ENCODE measurements at places on chromosomes 12 and 14.

GRCh38 chr12:50569321-50569720 is 64.5 kb downstream of the DIP2B start:
- no peak for DNase-seq

GRCh38 chr12:115450710-115451109 is 766.7 kb upstream of the TBX3 start:
- DNase-seq: no peak

GRCh38 chr12:75483431-75483830 is 2.9 kb downstream of the GLIPR1 start:
- no peak for DNase-seq

GRCh38 chr12:3456809-3457208 is 34.2 kb upstream of the PRMT8 start:
- DNase-seq: no peak

GRCh38 chr12:68573406-68573805 is 37.3 kb upstream of the RAP1B start:
- DNase-seq: no peak

- DNase-seq: no peak
These were observed 44.7 kb upstream of the USP15 start for GRCh38 chr12:62215506-62215905.

- no peak for DNase-seq
These were observed 7.2 kb upstream of the DICER1 start for GRCh38 chr14:95164506-95164905.

- DNase-seq: no peak
These were observed 187.9 kb upstream of the STXBP6 start for GRCh38 chr14:25237845-25238244.

GRCh38 chr14:91885113-91885712 is 17.9 kb upstream of the TC2N start:
- DNase-seq: no peak

DNA sequence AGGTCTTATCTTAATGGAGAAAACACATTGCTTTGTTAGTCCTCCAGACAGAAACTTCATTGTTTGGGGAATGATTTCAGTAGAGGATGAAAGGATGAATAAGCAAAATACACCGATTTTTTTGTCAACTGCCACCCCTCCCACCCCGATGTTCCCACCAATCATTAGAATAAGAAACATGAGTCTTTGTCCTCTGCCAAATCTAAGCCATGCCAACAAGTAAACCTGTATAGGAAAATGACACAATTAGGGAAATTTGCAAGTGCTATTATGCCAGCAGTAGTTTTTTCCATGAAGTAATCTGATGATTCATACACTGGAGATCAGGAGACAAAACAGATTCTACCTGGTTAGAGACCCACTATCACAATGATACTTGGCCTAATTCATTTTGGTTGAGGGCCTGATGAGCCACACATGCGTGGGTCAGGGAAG is 35.9 kb downstream of the FLRT2 start:
- no peak for DNase-seq

GRCh38 chr12:109476807-109477184 is 304 bp downstream of the KCTD10 start:
- no peak for DNase-seq

GRCh38 chr12:117830471-117830870 is 138.3 kb downstream of the KSR2 start:
- DNase-seq: no peak

- no peak for DNase-seq
These were observed 31.1 kb downstream of the ATF7 start for GRCh38 chr12:53594897-53595615.

GRCh38 chr12:41051954-41052353 is 136.2 kb upstream of the PDZRN4 start:
- DNase-seq: no peak

DNA sequence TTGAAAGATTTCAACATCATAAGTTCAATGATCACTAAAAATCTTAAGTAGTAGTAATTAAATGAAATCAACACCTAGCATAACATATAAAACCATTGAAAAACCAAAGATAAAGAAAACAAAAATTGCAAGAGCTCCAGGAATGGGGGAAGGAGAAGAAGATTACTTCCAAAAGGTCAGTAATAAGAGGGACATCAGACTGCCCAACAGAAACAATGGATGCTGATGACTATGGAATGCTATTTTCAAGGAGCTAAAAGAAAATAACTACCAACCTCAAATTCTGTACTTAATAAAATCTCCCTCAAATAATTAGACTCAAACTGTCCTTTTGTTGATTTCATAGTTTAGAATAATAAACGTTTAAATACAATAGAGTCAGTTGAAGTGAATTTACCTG is 314.5 kb upstream of the LMO3 start:
- no peak for DNase-seq

- no peak for DNase-seq
These were observed 125.2 kb downstream of the ZNF664 start for GRCh38 chr12:124098101-124098757.

DNA sequence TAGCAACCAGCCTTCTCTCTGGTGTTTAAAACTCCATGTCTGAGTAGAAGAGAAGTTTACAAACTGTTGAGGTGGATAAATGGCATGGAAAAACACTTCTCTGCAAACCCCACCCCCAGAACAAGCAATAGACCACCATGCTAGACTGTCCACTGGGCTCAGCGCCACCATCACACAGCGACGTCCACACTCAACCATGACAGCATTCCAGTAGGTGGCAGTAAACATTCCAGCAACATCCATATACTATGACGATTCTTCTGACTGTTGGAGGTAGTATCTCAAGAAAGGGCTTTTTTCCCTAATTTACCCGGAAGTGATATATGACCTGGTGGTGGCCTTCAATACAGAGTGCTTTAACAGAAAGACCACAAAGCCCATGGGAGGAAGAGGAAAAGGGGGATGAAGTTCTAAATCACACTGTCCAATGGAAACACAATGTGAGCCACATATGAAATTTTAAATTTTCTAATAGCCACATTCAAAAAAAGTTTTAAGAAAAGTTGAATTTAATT is 152.2 kb downstream of the SLC15A4 start:
- no peak for DNase-seq

DNA sequence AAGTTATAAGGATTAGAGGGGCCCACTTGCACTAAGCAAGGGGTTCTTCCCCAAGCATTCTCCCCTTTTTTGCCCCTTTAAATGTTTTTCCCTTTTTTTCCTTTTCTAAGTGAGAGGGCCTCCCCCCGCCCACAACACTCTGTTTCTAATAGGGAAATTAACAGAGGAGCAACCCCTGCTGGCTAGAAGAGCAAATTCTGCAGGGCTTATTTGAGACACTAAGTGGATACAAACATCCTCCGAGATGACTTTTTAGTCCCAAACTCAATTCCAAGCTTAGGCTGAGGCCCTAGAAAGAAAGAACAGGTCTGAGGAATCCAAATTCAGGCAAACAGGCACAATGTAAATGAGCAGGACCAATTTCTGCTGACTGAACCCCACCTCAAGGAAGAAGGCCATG is 138.9 kb downstream of the GPR65 start:
- no peak for DNase-seq

DNA sequence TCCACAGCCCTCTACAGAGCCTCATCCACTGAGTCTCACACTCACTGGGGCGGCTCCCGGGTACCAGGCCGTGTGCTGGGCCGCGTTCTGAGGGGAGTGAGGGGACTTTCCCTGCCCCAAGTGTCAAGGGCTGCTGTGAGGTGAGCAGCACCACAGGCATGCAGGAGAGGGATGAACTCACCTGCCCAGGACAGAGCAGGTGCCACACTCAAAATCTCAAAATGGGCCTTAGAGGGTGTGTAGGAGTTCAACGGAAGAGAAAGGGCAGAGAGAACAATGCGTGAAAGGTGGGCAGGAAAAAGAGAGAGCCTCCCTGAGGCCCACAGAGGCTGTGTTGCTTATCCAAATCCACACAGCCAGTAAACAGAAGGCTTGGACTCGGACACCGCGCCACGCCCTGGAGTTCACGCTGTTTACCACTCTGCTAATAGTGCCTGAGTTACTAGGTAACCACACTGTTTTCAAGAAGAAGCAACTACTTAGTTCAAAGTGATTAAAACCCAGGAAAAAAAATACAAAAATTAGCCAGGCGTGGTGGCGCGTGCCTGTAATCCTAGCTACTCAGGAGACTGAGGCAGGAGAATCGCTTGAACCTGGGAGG is 32.7 kb downstream of the TSPAN11 start:
- DNase-seq: no peak

GRCh38 chr14:99615497-99616157 is 11.6 kb upstream of the CCDC85C start:
- DNase-seq: no peak

DNA sequence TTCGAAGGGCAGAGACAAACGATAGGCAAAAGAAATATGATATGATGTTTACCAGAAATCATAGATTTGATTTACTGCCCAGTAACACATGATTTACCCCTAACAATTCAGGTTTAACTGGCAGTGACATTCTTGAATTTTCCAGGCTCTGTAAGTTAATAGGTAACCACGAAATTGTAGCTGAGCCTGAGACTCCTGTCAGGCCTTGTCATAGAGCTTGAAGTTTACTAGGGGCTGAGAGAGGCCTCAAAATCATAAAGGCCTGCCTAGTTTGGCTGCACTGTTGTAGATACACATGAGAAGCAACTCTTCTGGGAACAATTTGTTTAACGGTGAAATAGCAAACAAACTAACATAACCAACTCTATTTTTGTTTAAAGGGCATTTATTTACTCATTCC is 3.3 kb downstream of the ERP27 start:
- no peak for DNase-seq

- DNase-seq: no peak
These were observed 924.5 kb downstream of the AACS start for GRCh38 chr12:125989696-125990095.

DNA sequence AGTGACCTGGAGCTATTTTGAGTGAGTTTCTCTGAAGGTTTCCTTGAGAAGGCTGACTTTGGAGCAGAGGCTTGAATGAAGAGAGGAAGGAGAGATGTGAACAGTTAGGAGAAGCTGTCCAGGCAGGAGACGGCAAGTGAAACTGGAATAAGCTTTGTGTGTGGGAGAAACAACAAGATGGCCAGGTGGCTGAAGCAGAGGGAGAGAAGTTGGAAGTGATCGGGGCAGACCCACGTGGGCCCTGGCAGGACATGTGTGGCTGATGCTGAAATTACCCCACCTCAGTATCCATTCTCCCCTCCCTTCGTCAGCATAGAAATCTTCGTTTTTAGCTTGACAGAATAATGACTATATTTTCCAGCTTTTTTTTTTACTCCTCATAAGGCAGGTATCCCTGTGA is 809.2 kb upstream of the TMEM132C start:
- no peak for DNase-seq

DNA sequence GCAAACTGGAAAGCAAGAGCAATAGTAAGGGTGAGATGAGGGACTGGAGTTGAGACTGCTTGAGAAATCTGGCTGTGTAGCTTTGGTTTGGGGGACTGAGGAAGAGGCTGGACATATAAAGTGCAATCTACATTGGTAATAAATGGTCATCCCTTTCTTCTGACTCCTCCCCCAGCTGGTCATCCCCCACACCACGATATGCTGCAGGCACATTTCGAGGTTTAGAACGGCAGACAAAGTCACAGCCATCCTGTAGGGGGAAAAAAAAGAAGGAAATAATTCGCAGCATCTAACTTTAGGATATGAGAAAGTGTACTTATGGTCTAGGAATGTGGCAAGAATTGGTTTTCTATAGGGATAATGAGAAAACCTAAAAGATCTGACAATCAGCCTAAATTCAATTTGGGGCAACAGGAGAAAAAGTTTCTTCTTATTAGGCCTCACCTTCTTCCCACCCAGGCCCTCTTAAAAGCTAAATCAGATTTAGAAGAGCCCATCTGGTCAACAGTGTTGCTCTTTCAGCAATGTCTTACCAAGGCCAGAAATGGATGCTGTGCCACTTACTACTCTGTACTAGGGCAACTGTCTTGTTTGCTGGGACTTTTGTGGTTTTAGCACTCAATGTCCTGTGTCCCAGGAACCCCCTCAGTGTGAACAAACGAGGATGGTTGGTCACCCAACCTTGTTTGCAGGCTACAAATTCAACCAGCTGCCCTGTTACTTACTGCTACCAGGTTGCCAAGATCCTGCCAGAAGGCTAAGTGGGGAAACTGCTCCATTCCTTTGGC is 7.6 kb downstream of the M6PR start:
- DNase-seq: no peak

DNA sequence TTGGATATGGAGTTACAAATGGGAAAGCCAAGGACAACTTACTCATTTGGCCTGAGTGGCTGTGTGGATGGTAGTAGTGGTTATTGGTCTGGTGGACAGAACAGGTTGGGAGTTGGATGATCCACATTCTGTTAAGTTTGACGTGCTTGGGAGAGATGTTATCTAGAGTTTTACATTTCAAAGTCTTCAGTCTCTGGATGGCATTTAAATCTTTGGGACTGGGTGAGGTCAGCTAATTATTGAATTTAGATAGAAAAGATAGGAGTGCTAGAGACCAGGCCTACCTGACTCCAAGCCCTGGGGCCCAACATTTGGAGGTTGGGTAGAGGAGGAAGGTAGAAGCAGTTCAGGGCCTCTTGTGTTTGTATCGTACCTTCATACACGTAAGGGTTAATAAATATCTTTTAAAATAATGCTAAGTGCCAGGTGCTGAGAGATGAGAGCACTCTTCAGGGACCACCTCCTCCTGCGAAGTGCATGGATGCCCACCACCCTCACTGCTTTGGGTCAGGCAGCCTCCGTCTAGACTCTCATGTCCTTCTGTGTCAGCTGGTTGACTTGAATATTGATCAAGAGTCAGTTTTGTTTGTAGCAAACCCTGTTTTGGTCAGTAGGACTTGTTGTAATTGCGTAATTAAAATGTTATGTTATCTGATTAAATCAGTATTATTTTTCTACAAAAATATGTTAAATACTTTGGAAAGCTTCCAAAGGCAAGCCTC is 460.4 kb upstream of the RGS6 start:
- DNase-seq: no peak

GRCh38 chr12:117047810-117048584 is 51.2 kb downstream of the TESC start:
- DNase-seq: no peak

DNA sequence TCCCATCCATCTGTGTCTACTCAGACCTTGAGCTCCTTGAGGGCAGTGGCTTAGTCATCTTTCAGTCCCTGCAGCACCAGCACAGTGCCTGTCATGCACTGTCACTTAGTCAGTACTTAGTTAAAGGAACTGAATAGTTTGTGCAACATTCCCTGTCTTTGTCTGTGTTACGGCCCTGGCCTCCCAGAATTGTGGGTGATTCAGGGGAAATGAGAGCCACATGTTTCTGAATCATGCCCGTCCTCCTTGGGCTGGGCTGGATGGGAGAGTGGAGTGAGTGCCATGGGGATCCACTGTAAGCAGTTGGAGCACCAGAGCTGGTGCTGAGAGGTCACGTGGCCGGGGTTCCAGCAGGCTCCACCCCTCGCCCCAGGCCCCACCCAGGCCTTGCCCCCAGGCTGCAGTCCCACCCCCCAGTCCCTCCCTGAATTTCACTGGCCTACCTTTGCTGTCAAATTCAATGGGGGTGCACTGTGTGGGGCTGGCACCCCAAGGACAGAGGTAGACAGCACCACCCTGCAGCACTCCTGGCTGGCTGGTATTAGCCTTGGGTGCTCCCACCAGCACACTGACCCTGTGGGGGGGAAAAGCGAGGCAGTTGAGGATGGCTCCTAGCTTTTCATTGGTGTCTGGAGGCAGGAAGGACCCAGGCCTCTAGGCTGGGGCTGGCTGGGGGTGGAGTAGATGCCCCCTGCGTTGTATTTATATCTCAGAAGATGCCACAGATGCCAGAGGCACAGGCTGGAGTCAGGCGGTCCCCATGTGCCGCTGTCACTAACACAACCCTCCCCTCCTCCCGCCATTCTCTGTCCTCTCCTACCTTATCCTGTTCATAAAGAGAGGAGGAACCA is 7.5 kb downstream of the ITGA5 start:
- no peak for DNase-seq
